Epithelial cell of proximal tubule (primary cell): ENCODE measurements at places on chromosomes 5 and 9.

DNA sequence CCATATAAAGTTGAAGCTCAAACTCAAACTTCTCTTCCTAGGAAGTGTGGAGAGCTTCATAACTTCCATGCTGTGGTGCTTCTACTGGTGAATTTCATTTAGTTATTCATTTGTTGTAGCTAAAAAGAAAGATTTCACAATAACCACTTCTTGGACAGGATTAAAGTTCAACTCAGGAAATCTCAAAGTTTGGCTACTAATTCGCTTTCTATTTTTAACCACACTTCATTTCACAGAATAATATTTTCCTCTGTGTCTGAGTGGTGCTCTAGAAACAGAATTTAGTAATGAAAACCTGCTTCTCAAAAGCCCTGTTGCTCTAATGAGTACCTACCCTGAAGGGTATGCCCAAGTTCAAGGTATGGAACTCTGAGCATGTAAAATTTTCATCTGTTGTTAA lies 73.9 kb downstream of the ACTBL2 start:
- peak; percentile 32 for DNase-seq

DNA sequence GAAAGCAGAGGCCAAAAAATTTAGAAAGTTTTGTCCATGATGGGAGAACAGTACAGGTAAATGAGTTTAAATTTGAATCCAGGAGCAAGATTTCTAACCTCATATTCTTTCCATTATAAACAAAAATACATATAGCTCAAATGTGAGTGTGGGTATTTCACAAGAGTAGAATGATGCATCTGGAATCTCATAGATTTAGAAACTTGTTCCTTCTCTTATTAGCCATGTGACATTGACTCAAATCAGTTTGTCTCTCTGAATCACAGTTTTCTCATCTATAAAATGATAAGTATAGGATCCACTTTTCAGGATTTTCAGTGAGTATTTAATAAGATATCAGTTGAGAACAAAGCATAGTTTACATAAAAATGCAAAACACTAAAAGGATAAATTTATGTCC lies 436.3 kb upstream of the PAPPA start:
- DNase-seq = no peak

GRCh38 chr5:122300374-122300773 lies 11.7 kb upstream of the SNCAIP start:
- no peak for DNase-seq

GRCh38 chr9:88280816-88281382 lies 107.3 kb upstream of the SPIN1 start:
- no peak for DNase-seq

DNA sequence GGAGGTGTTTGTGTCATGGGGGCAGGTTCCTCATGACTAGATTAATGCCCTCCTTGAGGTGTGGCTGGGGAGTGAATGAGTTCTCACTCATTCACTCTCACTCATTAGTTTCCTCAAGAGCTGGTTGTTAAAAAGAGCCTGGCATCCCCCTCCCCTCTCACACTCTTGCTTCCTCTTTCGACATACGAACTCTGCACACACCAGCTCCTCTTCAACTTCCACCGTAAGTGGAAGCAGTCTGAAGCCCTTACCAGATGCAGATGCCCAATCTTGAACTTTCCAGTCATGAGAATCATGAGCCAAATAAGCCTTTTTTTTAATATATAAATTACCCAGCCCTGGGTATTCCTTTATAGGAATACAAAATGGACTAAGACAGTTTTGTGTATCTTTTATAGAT lies 82.5 kb downstream of the SPRY4 start:
- no peak for DNase-seq

DNA sequence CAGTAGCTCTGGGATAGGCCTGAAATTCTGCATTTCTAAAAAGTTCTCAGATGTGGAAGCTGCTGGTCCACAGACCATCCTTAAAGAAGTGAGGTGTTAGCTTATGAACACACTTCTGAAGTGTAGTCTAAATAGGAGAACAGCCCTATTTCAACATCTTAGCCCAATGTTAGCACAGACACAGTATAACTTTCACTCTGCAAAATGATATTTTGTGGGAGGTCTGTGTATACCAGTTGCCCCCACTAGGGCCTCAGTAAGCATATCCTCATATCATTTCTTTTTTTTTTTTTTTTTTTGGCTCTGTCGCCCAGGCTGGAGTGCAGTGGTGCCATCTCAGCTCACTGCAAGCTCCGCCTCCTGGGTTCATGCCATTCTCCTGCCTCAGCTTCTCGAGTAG lies 7.5 kb upstream of the HABP4 start:
- no peak for DNase-seq

- DNase-seq = no peak
These were observed 283.7 kb downstream of the CSNK1G3 start for GRCh38 chr5:123795688-123796087.

DNA sequence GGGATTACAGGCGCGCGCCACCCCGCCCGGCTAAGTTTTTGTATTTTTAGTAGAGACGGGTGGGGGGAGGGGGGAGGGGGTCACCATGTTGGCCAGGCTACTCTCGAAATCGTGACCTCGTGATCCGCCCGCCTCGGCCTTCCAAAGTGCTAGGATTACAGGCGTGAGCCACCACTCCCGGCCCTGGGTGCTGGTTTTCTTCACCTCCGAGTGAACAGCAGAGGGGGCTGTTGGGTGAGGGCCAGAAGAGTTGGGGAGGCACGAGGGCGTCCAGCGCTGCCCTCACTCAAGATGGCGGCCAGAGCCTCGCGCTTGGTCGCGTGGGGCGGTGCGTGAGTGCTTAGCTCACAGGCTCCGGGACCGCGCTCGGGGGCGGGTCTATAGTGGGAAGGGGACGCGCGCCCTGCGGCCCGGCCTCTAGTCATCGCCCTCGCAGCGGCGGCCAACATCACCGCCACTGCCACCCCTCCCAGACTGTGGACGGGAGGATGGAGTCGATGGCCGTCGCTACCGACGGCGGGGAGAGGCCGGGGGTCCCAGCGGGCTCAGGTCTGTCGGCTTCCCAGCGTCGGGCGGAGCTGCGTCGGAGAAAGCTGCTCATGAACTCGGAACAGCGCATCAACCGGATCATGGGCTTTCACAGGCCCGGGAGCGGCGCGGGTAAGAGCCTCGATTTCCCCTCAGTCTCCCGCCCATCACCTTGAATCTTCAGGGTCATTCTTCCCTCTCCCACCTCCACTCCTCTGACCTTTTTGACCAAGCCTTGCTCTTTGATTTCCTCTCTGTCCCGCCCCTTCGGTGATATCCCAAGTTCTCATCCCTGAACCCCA lies at the start of gene CAMLG:
CAMLG (plus strand) TSS at position 416 of the 830 bp plus-strand sequence; CDS start at position 489, 73 bp downstream.
- DNase-seq = peak; percentile 60

DNA sequence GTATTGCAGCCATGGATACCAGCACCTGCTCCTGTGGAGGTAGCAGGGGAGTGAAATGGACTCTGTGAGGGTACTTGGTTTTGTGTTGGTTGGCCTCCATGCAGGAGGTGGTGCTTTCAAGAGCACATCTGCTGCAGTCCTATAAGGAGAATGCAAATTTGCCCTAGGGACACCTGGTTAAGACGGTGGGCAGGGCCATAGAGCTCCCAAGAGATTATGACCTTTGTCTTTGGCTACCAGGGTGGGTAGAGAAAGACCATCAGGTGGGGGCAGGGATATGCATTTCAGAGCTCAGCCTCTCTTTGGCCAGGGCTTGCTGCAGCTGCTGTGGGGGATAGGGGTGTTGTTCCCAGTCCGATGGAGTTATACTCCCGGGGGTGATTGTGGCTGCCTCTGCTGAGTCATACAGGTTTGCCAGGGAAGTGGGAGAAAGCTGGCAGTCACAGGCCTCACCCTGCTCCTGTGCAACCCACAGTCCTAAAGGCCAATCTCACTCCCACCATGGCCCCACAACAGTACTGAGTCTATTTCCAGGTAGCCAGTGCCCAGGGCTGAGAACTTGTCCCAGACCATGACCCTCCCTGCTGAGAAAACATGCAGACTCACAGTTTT lies 14.0 kb upstream of the PDLIM4 start:
- no peak for DNase-seq

DNA sequence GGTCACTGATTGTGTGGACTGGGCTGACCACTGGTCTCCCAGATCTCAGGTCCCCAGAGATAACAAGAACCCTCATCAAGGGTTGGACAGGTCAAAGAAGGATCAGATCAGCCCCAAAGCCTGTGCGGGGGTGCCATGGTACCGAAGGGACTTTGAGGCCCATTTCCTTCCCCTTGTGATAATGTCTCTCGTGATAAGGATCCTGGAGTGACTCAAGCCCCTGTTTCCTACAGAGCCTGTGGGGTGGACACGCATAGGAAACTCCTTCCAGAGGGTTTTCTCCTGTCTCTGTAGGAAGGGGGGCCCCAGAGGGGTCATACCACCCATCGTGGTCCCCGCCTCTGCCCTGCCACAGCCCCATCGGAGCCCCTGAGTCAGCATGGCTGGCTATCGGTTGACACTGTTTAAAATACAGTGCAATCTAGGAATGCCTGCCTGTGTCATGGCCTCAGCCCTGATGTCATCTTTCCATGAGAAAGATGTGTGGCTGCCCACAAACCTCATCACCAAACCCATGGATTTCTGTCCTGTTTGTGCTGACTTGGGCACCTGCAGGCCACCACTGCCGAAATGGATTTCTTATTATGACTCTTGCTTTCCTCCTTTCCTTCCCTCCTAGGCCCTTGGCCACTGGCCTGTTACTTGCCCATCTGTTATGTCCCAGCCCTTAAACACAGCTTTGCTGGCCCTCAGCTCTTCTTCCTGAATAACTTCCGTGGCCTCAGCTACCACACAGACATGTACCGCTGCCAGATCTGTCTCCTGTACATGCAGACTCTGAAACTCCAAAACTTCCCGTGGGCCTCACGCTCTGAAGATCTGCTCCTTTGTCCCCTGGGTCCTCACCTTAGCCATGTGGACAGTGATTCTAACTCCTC lies 2.9 kb upstream of the CSF2 start:
- DNase-seq = no peak

GRCh38 chr9:126131066-126132010 lies 195.3 kb upstream of the MVB12B start:
- DNase-seq = no peak
